ENCODE measurements at places on chromosomes 6 and 20.
A peak's percentile ranks its signal among the peaks of the same experiment; 100 is the strongest.

DNA sequence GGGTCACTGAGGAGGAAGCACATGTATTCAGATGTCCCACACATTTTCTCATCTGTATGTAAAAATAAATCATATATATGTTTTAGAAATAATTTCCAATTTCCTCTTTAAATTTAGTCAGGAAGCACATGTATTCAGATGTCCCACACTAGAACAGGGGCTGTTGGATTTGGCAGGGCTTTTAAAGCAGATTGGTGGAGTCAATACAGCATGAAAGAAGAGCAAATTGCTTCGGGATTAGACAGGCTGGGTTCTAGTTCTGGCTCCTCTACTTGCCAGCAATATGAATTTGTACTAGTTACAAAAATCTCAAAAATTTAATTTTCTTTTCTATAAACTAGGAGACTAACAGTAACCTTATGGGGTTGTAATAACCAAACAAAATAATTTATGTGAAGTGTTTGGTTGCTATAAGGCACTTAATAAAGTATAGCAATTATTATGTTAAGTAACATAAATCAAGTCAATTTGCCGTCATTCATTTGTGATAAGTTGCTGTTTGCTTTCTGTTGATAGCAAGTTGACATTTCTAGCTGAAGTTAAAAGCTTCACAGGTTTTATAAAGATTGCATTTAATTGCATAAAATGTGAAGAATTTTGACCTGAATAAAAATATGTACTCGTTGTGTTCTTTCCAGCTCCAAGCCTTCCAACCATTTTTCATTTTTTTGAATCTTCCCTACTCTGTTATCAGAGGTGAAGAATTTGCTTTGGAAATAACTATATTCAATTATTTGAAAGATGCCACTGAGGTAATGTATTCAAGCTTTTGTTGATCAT is 88.9 kb downstream of the CD109 start:
- no peak for DNase-seq

GRCh38 chr6:30763618-30764489 is 19.5 kb upstream of the IER3 start:
- no peak for DNase-seq

- no peak for DNase-seq
These were observed 238.0 kb downstream of the ANKRD60 start for GRCh38 chr20:57990396-57990987.

DNA sequence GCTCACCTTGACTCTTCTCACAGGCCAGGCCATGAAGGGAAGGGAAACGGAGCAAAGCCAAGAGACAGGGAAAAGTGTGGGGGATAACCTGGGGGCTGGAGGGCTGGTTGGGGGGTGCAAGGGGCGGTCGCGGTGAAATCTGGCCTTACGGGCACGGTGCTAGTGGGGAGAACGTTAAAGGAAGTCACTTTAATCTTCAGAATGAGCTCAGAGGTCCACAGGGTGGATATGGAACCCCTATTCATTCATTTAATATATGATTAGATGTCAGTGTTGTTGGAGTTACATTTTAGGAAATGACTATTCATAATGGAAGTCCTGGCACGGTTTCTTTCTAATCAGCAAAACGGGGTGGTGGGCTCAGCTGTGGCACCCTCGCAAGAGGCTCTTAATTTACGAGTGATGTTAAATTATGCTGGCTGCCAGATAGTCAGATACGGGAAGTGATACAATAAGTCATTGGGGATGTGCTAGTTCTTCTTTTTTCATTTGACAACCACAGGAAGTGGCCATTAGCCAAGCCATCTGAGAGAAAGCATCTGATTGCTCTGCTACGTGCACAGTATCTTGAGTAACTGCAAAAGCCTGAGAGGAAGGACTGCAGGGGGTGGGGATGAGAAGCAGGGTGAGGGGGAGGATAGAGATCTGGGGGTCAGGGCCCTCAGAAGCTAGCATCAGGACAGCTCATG is 253.0 kb downstream of the QKI start:
- DNase-seq: peak; percentile 97

DNA sequence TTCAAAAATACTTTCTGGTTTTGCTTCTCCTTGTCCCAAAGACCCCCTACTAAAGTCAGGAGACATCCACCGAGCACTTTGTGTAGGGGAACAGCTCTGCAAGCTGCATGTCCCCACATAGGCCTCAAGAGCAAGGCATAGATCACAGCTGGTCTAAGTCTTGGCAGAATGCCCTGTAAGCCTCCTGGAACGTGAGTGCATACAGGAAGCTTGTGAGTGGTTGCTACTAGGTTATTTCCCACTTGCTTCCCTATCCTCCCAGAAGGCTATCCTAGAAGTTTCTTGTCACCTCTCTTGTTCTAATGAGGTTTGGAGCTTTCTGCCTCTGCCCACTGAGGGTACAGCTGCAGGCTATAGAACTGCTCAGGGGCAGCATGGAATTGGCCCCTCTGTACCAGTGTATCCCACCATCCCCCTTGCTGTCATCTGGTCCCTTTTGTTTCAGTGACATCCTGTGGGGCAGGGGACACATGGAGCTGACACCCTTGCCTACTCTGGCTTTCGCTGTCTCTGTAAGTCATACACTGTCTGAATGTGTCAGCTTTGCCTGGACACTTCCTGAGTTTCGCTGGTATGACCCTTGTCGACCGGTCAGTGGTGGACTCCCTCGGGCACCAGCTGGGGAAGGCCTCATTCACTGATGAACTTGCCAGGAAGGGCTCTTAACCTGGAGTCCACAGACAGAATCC is 35.6 kb upstream of the KCNK16 start:
- DNase-seq: peak; percentile 39

Data from Kasumi-1 (cell line).